ENCODE measurements at places on chromosomes 7 and 10.

GRCh38 chr10:110649347-110650264, 5.5 kb downstream of the RBM20 start:
- DNase-seq = no peak

DNA sequence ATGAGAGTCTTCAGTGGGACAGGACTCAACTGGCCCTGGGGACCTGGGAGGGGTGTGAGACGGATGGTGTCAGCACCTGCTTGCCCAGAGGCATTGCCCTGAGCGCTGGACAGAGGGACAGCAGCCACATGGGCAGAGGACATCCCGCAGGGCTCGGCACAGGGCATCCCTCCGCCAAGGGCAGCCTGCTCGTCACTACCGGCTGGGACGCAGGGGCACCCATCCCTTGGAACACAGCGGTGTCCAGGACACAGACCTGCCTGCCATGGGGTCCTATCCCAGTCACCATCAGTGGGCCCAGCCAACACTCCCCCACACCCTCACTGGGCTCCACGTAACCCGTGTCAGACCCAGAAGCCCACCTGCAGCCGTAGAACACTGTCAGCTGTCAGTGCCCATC, 109.3 kb downstream of the LARP4B start:
- no peak for DNase-seq

- no peak for DNase-seq
Measured at GRCh38 chr10:75612904-75613684, 181.7 kb downstream of the LRMDA start.

- DNase-seq = no peak
Measured at GRCh38 chr10:8189458-8189857, 135.0 kb downstream of the GATA3 start.

DNA sequence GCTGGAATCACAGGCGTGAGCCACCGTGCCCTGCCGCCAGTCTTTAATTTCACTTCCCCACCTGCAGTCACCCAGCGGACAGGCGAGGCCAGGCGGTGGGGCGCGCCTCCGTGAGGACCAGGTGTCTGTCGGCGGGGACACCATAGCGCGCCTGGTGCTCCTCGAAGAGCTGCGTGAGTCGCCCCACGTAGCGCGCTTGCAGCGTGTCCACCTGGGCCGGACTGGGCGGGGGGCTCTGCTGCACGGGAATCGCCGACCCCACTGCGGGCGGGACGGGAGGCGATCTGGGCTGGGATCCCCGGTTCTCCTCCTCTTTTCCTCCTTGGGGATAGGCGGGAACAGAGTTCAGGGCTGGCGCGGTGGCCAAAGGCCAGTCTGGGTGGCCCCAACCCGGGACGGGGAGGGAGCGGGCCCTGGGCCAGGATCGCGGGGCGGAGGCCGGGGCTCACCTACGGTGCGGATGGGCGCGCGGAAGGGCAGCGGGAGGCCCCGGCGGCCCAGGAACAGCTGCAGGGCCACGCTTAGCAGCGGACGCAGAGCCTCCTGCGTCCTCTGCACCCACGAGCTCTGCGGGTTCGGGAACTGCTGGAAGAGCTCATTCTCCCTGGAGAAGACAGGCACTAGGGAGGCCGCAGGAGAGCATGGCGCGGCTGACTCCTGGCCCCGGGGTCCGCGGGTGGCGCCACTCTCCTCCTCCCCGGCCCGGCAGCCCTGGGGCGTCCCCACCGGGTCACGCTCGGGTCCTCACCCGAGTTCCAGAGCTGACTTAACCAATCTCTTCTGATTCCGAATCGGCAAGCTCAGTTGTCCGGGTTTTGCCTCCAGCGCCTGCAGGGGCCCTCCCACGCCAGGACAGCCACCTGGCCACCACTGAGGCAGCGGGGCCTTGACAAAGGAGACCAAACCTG, 1.1 kb upstream of the MOGAT3 start:
- DNase-seq = no peak

- no peak for DNase-seq
Measured at GRCh38 chr7:30950197-30950596, 13.6 kb upstream of the GHRHR start.

GRCh38 chr10:101047961-101048892, 13.6 kb upstream of the KAZALD1 start:
- no peak for DNase-seq

- no peak for DNase-seq
Measured at GRCh38 chr10:122178655-122179054, 92.4 kb upstream of the BTBD16 start.

DNA sequence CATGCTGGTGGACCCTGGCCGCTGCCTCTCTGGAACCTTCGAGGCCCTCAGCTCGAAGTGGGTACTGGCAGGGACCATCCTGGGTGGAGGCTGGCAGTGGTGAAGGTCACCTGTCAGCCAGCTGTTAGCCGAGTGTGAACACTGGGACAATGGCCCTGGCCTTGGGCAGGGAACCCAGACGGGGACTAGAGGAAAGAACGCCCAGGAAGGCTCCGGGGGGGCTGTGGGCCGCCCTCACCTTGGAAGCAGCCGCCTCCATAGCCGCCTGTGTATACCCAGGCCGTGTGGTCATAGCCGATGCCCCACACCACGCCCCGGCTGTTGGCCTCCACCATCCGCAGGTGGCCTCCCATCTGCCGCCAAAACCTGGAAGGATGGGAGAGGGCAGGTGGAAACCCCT, 17.6 kb downstream of the BHLHA15 start:
- no peak for DNase-seq

- DNase-seq = no peak
Measured at GRCh38 chr7:94584113-94584512, 71.8 kb downstream of the SGCE start.

DNA sequence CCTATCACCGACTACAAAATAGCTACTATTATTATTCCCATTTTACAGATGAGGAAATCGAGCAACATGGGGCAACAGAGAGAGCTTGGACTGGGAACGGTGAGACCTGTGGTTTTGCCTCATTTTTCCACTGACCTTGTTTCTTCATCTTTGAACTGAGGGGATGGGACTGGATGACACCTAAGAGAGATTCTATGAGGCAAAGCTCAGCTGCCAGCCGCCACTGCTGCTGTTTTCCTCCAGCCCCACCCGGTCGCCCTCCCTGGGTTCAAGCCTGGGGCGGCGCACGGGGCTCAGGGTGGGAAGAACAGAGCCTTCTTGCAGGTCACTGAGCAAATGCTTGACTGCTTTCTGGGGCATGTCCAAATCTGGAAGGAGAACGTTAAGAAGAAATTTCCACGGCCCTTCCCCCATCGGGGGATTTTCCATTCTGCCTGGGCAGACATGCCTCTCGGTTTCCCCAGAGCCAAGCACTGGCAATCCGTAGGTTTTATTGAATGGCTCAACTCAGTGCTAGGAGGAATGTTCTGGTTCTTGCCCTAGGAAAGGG, 12.3 kb downstream of the DDIT4 start:
- DNase-seq = no peak

DNA sequence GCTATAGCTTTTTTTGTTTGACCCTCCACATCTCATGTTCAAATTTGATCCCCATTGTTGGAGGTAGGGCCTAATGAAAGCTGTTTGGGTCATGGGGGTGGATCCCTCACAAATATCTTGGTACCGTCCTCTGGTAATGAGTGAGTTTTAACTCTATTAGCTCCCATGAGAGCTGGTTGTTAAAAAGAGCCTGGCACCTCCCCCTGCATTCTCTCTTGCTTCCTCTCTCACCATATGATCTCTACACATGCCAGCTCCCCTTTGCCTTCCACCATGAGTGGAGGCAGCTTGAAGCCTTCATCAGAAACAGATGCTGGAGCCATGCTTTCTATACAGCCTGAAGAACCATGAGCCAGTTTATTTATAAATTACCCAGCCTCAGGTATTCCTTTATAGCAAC, 43.0 kb upstream of the IMMP2L start:
- DNase-seq = no peak

DNA sequence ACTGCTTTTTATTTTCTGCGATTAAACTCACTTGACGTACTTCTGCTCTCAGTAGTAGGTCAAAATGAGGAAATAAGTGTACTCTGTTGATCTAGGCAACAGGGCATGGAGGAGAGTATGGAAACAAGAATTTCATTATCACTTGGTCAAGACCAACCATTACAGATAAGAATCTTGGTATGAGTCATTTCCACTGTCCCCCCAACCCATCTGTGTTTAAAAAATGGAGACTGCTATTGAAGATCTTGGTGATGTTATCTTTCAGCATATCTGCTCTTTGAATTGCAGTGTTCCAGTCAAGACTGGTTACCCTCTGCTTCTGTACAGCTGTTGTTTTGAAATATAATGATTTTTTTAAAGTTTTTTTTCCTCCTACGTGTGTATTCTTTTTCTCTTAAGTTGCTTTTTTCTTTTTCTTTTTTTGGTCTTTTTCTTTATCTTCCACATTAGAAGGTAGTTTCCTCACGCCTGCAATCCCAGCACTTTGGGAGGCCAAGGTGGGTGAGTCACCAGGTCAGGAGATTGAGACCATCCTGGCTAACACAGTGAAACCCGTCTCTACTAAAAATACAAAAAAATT, 11.7 kb downstream of the STAM start:
- no peak for DNase-seq

GRCh38 chr7:117308891-117309290, 14.0 kb downstream of the WNT2 start:
- DNase-seq = no peak

DNA sequence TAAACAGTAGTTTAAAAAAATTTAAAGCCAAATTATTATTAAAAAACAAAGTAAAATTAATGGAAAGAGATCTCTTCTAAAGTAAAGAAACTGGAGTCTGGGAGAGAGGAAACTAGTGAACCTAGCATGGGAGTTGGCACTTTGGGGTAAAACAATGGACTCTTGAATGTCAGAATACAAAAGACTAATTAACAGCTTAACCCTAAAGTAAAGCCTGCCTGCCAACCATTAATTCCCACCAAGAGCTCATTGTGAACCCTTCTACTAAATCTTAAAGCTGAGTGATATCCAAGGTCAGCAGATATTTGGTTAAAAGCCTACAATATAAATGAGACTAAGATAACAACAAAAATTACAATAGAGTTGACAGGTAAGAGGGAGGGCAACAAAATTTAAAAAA, 36.5 kb downstream of the KMT2C start:
- DNase-seq = no peak

- DNase-seq = no peak
Measured at GRCh38 chr10:100709146-100710082, 36.0 kb upstream of the PAX2 start.

GRCh38 chr10:103246324-103246723, 637 bp downstream of the RPEL1 start:
- no peak for DNase-seq

- no peak for DNase-seq
Measured at GRCh38 chr10:132064771-132065437, 842 bp upstream of the JAKMIP3 start.
